ENCODE measurements at places on chromosomes 3 and 15.

GRCh38 chr3:156693166-156693565 lies 18.8 kb downstream of the TIPARP start:
- no peaks in the 10 kb centered on the region for H3K27me3 ChIP-seq
- no peak overlapping the region for H3K27ac ChIP-seq
- H3K4me1 ChIP-seq, result no peaks in the 10 kb centered on the region

GRCh38 chr15:51283026-51283425 lies 55.4 kb downstream of the CYP19A1 start:
- no peak overlapping the region for H3K4me3 ChIP-seq

DNA sequence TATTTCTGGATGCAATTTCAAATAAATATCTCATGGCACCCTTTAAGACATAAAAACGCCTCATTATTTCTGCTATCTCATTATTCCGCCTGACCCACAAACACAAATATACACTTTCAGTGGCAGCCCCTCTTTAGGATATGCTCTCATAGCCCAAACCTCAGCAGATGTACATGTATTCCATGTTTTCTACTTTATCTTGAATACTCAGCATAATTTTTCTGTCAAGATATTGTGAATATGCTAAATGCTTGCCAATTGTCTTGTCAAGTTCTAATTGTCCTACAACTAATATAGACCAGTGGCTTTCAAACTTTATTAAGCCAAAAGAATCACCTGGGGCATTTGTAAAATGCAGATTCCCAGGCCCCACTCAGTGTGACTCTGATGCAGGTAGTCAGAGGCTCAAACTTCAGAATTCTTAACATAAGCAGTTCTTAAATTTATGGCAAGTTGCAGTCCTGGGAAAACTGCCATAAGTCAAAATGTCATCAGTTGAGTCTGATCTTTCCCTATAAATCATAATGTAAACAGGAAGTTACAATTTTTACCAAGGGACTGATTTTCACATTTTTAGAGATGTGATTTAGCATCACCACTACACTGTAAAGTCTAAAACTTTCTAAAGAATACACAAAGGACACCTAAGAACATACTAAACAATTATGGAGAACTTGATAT lies 135.1 kb downstream of the TBL1XR1 start:
- no peaks in the 10 kb centered on the region for H3K27me3 ChIP-seq
- no peak for DNase-seq
- H3K36me3 ChIP-seq, result no peaks in the 10 kb centered on the region
- H3K4me1 ChIP-seq, result no peaks in the 10 kb centered on the region

- H3K4me3 ChIP-seq, result no peak overlapping the region
- H3K27ac ChIP-seq, result no peak overlapping the region
These were observed 523.2 kb downstream of the SOX2 start for GRCh38 chr3:182234881-182235280.

- no peaks in the 10 kb centered on the region for H3K4me1 ChIP-seq
- no peak overlapping the region for H3K4me3 ChIP-seq
- no peaks in the 10 kb centered on the region for H3K36me3 ChIP-seq
- no peaks in the 10 kb centered on the region for H3K27me3 ChIP-seq
- no peak overlapping the region for H3K27ac ChIP-seq
- no peak for DNase-seq
These were observed 69.1 kb downstream of the GALK2 start for GRCh38 chr15:49239105-49239504.

GRCh38 chr3:155635056-155635455 lies 109.8 kb downstream of the PLCH1 start:
- H3K4me3 ChIP-seq, result no peak overlapping the region
- DNase-seq, result no peak
- no peak overlapping the region for H3K27ac ChIP-seq
- peaks cover 4% of the 10 kb centered on the region for H3K4me1 ChIP-seq
- H3K36me3 ChIP-seq, result no peaks in the 10 kb centered on the region

GRCh38 chr15:43238671-43239131 lies 17.9 kb upstream of the EPB42 start:
- no peaks in the 10 kb centered on the region for H3K36me3 ChIP-seq
- no peak overlapping the region for H3K4me3 ChIP-seq
- H3K27ac ChIP-seq, result no peak overlapping the region
- H3K4me1 ChIP-seq, result no peaks in the 10 kb centered on the region

- DNase-seq, result no peak
- H3K27ac ChIP-seq, result no peak overlapping the region
- H3K4me3 ChIP-seq, result no peak overlapping the region
- H3K27me3 ChIP-seq, result no peaks in the 10 kb centered on the region
These were observed 86.7 kb downstream of the TBC1D5 start for GRCh38 chr3:17655743-17656142.

DNA sequence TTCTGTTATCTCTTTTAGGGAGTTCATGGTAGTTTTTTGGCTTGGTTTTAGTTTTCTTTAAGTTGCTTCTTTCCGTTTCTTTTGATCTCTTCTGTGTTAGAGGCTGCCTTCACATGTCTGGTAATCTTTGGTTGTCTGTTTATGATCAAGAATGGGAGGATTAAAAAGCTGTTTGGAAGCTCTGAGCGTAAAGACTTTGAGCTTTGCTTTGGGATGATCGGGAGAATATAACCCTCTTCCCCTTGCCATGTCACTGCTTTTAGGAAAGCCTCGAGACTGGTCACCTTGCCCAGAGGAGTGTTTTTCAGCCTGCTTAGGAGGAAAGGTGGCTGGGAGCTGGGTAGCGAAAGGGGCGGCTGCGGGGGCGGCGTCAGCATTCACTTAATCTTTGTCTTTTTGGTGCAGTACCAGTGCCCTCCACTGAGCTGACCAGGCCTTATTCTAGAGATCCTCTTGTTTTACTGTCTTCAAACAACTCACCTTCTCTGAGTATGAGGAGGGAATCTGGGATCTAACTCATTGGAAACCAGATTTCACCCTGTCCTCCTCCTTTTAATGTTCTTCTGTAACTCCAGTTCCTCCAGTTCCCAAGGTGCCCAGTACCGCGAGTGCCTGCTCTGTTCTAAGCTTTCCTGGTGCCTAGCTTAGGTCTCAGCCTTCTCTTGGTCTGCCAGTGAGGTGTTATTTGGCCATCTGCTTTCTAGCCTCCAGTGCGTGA lies 15.5 kb downstream of the TATDN2 start:
- no peaks in the 10 kb centered on the region for H3K27me3 ChIP-seq
- H3K4me1 ChIP-seq, result 0 out of 2 replicates have a peak, but pooled peaks cover 2% of the 10 kb centered on the region
- peaks cover 3% of the 10 kb centered on the region for H3K36me3 ChIP-seq
- no peak overlapping the region for H3K27ac ChIP-seq

DNA sequence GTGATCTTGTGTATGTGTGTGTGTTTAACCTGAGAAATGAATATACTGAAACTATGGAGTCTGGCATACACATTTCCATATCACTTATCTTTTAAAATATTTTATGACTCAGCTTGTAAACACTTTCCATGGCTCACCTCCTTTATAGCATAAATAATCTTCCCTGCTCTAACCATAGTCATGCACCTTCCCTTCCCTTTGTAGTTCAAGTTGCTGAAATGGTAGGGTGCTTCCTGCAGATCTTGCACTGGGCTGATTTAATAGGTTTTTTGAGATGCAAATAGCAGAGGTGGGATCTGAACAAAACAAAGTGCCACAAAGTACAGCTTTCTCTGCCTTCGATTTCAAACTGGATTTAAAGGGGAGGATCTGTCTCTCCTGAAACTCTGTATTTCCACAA lies 712.7 kb upstream of the LMCD1 start:
- no peak overlapping the region for H3K27ac ChIP-seq
- H3K36me3 ChIP-seq, result no peaks in the 10 kb centered on the region
- H3K27me3 ChIP-seq, result no peaks in the 10 kb centered on the region
- DNase-seq, result no peak
- no peaks in the 10 kb centered on the region for H3K4me1 ChIP-seq

DNA sequence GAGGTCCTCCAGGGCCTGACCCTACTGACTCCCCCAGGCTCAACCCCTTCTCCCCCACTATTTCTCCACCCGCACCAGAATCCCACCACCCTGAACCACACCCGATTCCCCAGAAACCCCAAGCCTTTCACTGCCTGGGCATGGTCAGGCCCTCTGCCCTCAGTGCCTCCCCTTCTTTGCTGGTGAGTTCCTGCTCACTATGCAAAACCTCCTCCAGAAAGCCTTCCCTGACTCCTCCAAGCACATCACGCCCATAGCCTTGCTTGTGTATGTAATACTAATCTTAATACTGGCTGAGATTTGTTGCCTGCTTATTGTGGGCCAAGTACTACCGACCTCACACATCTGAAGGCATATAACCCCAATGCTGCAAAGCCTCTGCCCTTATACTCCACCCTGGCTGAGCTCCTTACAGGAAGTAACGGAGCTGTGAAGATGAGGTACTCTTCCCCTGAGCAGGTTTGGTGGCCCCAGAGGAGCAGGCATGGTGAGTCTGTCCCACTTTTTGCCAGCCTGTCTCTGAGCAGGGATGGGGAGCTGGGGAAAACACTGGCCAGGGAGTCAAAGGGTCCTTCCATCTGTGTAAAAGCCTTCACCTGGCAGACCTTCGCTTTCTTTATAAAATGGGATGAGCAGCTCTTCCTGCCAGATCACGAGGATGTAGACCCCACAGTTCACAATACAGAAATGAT lies 9.5 kb downstream of the RAB6B start:
- DNase-seq, result no peak
- no peaks in the 10 kb centered on the region for H3K4me1 ChIP-seq
- no peaks in the 10 kb centered on the region for H3K27me3 ChIP-seq
- no peak overlapping the region for H3K27ac ChIP-seq

DNA sequence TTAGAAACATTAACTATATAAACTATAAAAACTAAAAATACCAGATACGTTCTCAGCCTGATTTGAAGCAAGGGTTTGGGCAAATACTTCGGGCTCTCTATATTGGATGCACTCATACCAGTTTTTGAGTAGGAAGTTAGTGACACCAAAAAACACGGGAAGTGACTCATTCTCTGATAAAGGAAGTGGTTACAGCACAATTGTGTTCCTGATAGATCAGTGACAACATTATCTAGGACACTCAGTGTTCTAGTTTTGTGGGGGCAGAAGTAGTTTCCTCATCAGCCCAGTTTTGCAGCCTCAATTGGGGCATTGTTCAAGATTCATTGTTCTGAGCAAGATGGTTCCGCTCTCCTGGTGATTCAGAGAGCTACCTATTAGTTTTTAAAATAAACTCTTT lies 469.6 kb upstream of the DPPA4 start:
- H3K36me3 ChIP-seq, result no peaks in the 10 kb centered on the region
- no peaks in the 10 kb centered on the region for H3K27me3 ChIP-seq
- H3K27ac ChIP-seq, result no peak overlapping the region
- no peaks in the 10 kb centered on the region for H3K4me1 ChIP-seq

Measured in iPS DF 6.9 (cell line).